ENCODE measurements at places on chromosomes 1 and 21.

- no peak for DNase-seq
Measured at GRCh38 chr1:226327761-226328162, 18.8 kb upstream of the LIN9 start.

DNA sequence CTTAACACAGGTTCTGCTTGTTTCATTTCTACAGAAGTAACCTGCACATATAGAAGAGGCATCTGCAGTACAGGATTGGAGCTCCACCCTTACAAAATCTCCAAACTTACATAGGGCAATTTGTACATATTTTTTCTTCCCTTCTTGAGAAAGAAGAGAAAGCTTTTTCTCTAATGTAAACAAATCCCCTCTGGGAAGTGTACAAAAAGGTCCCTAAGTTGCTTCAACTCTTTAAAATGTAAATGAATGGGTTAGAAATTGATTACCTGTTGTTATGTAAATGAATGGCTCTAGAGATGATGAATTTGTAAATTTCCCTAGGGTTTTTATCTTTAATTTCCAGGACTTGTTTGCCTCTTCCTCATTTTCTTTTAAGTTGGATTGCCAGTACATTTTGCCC is 1183.7 kb downstream of the MRPL39 start:
- no peak for DNase-seq

DNA sequence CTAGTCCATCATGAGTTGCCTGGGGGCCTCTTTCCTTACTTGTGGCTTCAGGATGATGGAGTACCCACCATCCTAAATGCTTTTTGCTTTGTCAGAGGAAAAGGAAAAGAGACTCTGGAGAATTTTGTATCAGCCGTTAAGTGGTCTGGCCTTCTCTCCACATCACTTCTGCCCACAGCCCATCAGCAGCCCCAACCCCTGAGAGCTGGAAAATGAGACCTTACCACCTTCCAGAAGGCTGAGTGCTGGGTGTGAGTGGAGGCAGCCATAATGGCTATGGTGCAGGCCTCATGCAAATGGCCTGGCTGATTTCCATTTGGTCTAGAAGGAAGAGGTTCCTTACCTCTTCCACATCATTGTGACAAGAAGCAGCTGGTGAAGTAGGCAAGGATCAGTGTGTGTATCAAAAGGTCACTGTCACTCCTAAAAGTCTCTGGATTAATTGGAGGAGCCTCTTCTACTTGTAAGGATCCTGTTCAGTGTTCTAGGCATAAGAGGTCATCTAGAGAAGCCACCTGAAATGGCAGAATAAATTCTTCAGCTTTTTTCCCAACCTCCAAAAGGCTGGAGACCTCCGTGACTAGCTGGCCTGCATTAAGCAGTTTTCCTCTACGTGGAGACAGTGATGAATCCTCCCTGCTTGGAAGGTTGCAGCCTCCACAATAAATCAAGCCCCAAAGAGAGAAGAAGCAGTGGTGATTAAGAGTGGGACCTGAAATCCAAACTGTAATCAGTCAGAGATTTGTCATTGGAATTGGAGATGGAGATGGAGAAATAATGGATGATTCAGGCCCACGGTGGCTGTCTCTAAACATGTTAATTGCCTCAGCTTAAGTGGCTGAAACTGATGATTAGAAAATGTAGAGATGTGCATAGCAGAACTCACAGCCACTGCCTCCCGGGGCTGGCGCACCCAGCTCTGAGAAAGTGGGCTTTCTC is 111.5 kb downstream of the CNIH3 start:
- DNase-seq: no peak

GRCh38 chr21:44424608-44425306 is 30.6 kb upstream of the LRRC3 start:
- DNase-seq: no peak

GRCh38 chr1:230848235-230848634 is 20.1 kb downstream of the C1orf198 start:
- no peak for DNase-seq

GRCh38 chr1:245791410-245792312 is 636.9 kb downstream of the KIF26B start:
- no peak for DNase-seq

DNA sequence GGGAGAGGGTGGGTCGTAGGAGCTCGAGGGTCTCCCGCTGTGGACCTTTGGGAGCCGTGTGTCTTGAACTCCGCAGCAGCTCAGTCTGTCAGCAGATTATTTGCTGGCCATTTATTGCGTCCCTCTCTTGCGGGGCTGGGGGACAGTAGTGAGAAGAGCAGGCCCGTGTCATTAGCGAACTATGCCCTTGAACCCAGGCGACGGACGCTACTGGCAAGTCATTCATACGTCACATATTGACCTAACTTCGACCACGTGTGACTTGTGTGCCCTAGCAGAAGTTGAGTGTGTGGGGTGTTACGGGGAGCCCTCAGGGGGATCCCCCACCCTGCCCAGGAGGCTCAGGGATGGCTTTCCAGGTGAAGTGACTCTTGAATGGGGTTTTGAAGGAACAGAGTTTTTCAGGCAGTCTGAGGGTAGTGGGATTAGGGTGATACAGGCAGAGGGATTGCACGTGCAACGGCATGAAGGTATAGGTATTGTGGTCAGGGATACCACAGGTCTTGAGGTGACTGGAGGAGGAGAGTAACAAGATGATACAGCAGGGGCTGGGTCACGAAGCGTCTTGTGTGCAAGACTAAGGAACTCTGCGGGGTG is 13.0 kb downstream of the RCC1 start:
- DNase-seq: no peak

GRCh38 chr1:61276246-61276645 is 193.9 kb downstream of the NFIA start:
- DNase-seq: no peak

GRCh38 chr1:75795703-75796193 is 934 bp upstream of the MSH4 start:
- DNase-seq: no peak

GRCh38 chr1:38558500-38559445 is 300.8 kb downstream of the RRAGC start:
- no peak for DNase-seq

DNA sequence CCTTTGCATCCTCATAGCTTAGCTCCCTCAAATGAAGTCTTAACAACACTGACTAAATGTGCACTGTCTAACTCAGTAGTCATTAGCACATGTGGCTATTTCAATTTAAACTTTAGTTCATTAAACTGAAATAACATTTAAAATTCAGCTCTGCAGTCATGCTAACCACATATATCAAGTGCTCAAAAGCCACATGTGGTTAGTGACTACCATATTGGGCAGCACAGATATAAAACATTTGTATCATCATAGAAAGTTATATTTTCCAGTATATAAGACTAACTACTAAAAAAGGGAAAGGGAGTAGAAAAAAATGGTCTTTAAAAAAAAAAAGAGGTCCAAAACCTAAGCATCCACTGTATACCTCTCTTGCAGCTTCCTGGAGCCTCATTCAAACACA is 64.1 kb downstream of the SETD4 start:
- DNase-seq: no peak

GRCh38 chr1:48555271-48555670 is 83.3 kb upstream of the SPATA6 start:
- DNase-seq: no peak

GRCh38 chr1:198929111-198929604 is 290.3 kb downstream of the PTPRC start:
- no peak for DNase-seq

DNA sequence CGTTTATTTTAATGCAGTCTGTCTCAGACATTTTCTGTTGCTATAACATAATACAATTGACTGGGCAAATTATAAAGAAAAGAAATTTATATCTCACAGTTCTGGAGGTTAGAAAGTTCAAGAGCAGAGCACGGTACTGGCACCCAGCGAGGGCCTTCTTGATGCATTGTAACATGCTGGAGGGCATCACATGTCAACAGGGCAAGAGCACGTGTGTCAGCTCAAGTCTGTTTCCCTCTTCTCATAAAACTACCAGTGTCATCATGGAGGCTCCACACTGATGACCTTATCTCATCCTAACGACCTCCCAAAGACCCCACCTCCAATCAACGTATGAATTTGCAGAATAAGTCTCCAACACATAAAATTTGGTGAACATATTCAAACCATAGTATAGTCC is 90.6 kb upstream of the GRIK1 start:
- no peak for DNase-seq

DNA sequence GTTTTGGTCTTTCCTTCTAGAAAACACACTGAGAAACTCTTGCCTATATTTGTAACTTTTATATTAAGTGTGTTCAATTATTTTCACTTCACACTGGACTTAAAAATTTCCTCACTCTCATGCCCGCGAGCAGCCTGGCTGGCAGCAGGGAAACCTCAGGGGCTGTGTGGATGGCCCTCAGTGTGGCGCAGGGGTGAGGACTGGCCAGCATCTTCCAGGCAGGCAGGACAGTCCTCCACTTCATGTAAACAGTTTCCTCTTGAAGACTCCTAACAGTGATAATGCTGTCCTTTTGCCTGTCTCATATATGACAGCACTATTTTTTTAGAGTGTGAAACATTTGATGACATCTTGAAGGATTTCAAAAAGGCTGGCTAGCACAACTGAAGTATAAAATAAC is 618.6 kb downstream of the KIF26B start:
- DNase-seq: no peak
